Peyer's patch (tissue), 4 donors: ENCODE measurements at places on chromosomes 3 and 15.
A peak's percentile ranks its signal among the peaks of the same experiment; 100 is the strongest.

- peak; percentile 86 for DNase-seq
These were observed 590 bp downstream of the POLR2H start for GRCh38 chr3:184361932-184362667.

DNA sequence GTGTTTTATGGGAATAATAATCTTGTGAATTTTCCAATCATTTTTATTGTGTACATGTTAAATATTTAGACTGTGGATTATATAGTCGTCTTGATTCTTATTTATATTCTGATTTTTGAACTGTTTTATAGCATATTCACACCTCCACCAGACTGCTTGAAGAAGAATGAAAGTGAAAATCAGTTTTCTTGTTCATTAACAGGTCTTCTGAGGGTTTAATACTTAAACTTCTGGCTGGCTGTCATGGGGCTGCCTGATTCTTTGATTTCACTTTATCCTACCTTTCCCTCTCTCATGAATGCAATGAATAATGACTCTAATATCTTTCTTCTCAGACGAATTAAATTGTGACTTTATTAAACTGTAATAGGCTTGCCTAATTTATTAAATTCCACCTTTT lies 56.2 kb downstream of the ATP2C1 start:
- no peak for DNase-seq

GRCh38 chr3:116103868-116104530 lies 341.3 kb downstream of the LSAMP start:
- DNase-seq = no peak

DNA sequence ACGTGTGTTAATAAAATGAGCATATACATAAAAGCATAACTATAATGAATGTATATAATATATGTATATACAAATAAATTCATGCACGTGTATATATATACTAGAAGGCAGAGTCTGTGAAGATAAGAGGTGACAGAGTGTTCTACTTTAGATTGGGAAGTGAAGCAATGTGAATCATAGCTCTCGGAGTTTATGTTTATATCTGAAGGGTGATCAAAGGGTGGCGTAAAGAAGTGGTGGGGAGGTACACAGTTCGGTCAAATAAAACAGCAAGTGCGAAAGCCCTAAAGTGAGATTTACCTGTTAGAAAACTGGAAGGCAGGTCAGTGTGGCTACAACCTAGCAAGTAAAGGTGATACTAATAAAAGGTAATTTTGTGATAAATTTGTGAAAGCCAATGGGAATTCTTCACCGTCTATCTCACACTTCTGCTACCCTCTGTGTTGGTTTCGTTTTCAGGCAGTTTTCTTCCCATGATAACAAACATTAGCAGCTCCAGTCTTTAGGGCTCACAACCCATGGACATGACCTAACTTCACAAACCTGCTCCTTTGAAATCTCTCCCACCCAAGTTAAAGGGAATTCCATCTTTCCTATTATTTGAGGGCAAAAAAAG lies 46.7 kb upstream of the BCHE start:
- DNase-seq = no peak

DNA sequence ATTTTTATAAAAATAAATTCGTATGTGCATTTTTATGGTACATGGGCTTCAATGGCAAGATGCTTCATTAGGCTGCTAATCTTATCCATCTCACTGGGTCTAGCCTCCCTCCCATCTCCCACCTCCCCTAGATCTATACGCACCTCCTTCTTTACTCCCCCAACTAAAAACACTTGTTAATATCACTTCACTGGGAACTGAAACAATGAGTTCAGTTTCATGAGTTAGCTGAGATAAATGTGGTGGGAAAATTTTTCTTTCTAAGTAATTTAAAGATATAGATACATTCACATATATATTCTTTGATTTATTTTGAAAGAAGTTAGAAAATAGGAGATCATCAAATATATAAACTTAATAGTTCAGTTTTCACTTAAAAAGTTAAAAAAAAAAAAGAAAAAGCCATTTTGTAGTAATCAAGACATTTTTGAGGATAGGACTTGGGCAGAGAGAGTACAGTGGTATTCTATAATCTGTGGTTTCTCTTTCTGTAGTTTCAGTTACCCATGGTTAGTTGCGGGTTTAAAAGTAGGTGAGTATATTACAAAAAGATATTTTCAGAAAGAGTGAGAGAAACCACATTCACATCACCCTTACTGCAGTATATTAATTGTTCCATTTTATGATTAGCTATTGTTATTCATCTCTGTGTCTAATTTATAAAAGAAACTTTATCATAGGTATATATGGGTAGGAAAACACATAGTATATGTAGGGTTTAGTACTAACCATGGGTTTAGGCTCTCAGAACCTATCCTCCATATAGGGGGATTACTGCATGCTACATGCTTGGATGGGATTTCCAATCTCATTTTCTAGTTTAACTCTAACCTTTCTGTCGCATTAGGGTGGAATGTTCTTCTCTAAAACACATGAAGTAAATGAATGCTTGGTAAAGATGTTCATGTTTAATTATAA lies 316.0 kb upstream of the CBLB start:
- no peak for DNase-seq

DNA sequence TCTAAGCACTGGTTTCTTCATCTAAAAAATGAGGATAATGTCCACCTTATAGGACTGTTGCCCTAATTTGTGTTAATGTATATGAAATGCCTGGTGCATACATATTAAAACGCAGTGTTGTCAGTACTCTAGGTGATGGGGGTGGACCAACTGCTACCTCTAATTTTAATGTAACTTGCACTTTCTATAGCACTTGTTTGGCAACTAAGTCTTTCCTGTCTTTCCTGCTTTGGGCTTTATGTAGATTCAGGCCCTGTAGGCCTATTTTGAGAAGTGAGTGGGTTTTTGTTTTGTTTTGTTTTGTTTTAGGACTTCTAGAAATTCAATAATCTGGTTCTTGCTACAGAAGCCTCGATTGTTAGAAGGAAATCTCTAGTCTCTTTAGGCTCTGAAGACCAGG lies 21.2 kb downstream of the SLC7A14 start:
- no peak for DNase-seq

DNA sequence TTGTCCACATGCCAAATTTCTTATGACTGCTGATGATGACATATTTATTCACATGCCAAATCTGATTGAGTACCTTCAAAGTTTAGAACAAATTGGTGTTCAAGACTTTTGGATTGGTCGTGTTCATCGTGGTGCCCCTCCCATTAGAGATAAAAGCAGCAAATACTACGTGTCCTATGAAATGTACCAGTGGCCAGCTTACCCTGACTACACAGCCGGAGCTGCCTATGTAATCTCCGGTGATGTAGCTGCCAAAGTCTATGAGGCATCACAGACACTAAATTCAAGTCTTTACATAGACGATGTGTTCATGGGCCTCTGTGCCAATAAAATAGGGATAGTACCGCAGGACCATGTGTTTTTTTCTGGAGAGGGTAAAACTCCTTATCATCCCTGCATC lies 17.3 kb downstream of the B3GNT5 start:
- no peak for DNase-seq

- DNase-seq = peak; percentile 80
These were observed 192.7 kb upstream of the KCNMB2 start for GRCh38 chr3:178343433-178344038.

DNA sequence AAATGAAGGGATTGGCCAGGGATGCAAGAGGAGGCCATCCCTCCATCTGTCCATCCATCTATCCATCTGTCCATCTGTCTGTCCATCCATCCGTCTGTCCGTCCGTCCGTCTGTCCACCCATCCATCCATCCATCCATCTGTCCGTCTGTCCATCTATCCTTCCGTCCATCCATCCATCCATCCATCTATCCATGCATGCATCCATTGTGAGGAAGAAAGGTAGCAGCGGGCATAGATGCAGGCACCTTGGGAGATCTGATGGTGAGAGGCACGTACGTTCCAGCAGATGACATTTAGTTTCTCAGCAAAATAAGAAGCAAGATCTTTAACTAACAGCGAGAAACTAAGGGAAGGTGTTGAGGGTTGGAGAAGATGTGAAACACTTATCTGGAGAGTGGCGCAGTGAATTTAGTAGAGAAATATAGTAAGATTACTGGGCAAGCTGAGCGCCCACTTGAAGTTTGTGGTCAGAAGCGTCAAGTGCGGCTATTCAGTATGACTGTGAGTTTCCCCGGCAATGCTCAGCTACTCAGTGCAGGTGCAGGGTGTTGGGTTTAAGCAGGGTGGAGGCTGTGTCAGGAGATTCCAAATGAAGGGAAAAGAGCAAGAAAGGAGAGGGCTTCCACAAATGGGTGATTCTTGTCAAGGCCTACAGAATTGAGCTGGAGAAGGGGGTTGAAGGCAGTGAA lies 22.4 kb upstream of the SRP14 start:
- DNase-seq = no peak

- no peak for DNase-seq
These were observed 424.1 kb downstream of the RSL24D1 start for GRCh38 chr15:54772663-54773062.

GRCh38 chr3:126568776-126569342 lies 10.1 kb upstream of the C3orf22 start:
- no peak for DNase-seq

DNA sequence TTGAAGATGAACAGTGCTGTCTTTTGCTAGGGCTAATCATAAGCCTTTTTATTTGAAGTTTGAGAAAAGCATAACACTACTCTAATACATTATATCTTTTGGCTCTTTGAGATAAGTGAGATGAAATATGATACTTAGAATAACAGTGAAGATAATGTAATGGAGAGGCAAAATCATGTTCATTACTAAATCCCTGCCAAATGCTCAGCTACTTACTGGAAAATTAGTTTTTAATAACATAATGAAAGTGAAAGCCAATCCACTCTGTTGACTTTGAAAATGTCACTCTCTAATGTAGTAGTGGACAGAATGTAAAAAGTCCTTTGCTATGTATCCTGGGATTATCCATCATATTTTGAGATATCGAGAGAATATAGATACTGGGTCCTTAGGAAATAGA lies 35.9 kb upstream of the MYH15 start:
- DNase-seq = no peak
